Vagina (tissue), 2 donors: ENCODE measurements at places on chromosomes 13 and 19.
A peak's percentile ranks its signal among the peaks of the same experiment; 100 is the strongest.

DNA sequence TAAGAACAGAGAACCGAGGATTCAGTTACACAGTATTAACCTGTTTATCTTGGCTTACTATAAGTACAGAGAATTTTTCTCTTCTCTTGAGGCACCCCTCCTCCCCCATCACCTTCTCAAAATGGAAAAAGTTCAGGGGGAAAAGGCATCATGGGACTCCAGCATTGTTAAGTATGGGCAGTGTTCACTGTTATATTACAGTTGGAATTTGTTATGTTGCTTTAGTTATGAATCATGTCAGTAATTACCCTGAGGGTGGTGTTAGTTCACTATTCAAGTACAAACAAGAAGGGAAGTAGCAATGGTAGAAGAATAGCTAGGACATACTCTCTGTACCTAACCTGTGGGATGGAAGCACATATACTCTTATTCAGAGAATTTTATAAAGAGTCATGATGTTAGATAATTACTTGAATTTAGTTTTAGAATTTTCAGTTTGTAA is 12.0 kb downstream of the LPAR6 start:
- H3K27me3 ChIP-seq, result no peaks in the 10 kb centered on the region
- no peak for DNase-seq
- no peaks in the 10 kb centered on the region for H3K36me3 ChIP-seq
- H3K4me1 ChIP-seq, result peaks cover 78% of the 10 kb centered on the region
- no peak overlapping the region for H3K4me3 ChIP-seq

GRCh38 chr19:313169-313987 is 22.2 kb upstream of the PLPP2 start:
- H3K4me3 ChIP-seq, result no peak overlapping the region
- no peaks in the 10 kb centered on the region for H3K36me3 ChIP-seq
- H3K27ac ChIP-seq, result no peak overlapping the region
- H3K27me3 ChIP-seq, result no peaks in the 10 kb centered on the region
- DNase-seq, result no peak
- H3K4me1 ChIP-seq, result no peaks in the 10 kb centered on the region

GRCh38 chr13:25200783-25201182 is 28.7 kb upstream of the AMER2 start:
- no peak for DNase-seq
- no peak overlapping the region for H3K27ac ChIP-seq
- no peaks in the 10 kb centered on the region for H3K36me3 ChIP-seq
- H3K27me3 ChIP-seq, result no peaks in the 10 kb centered on the region

- H3K27me3 ChIP-seq, result no peaks in the 10 kb centered on the region
- H3K27ac ChIP-seq, result no peak overlapping the region
- H3K4me1 ChIP-seq, result peaks cover 10% of the 10 kb centered on the region
- H3K36me3 ChIP-seq, result no peaks in the 10 kb centered on the region
- H3K4me3 ChIP-seq, result no peak overlapping the region
- DNase-seq, result no peak
Measured at GRCh38 chr19:45955905-45956608, 17.6 kb downstream of the NOVA2 start.

- H3K27me3 ChIP-seq, result no peaks in the 10 kb centered on the region
Measured at GRCh38 chr13:43095771-43096719, 72.7 kb downstream of the DNAJC15 start.

DNA sequence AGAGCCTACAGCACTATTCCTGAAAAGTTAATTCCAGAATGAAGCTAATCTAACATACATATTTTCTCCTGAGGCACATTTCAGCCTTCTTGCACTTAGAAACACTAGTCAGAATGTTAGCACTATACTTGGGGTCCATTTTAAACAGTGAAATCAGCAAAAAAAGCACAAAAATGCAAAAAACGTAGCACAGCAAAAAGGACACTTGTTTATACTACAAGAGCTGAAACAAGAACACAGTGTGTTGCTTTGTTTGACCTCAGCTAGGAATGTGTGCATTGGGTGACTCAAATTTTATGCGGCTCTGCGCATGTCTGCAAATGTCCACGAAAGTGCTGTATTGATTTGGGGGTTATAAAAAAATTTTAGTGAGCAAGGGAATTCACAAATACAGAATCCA is 226.2 kb downstream of the KCNRG start:
- DNase-seq, result no peak
- no peak overlapping the region for H3K4me3 ChIP-seq
- H3K4me1 ChIP-seq, result peaks cover 18% of the 10 kb centered on the region
- no peak overlapping the region for H3K27ac ChIP-seq
- no peaks in the 10 kb centered on the region for H3K27me3 ChIP-seq

DNA sequence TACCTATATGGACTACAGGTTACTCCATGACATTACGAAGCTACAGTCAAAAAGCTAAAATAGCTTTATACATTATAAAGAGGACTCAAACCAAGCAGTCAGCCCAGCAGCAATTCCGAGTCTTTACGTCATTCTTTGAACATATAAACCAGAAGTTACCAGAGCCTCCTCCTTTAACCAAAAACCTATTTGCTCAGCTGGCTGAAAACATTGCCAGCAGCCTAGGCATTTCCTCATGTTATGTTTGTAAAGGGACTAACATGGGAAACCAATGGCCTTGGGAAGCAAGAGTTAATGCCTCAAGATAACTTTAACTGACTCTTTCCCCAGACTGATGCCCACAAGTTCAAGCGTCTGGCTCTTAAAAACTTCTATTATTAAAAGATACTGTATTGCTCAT is 104.1 kb upstream of the ZNF492 start:
- H3K27me3 ChIP-seq, result no peaks in the 10 kb centered on the region
- DNase-seq, result no peak
- peaks cover 13% of the 10 kb centered on the region for H3K4me1 ChIP-seq

DNA sequence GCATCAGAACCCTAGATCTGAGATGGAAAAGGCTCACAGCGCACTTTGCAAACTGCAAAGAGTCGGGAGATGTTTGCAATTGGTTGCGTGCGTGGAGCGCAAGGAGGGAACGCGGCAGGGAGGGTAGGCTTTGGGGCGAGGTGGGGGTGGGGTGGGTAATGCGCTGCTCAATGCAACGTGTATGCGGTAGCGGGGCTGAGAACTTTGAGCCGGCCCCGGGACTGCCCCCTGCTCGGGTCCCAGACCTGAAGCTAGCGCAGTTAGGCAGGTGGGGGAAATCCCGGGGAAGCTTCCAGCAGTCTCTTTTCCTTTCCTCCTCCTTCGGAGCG is 971 bp downstream of the FOSB start:
- H3K36me3 ChIP-seq, result no peaks in the 10 kb centered on the region
- H3K27ac ChIP-seq, result peak overlapping the region; percentile 96
- peak overlapping the region; percentile 67 for H3K4me3 ChIP-seq
- H3K27me3 ChIP-seq, result no peaks in the 10 kb centered on the region
- H3K4me1 ChIP-seq, result peaks cover 25% of the 10 kb centered on the region
- DNase-seq, result no peak

DNA sequence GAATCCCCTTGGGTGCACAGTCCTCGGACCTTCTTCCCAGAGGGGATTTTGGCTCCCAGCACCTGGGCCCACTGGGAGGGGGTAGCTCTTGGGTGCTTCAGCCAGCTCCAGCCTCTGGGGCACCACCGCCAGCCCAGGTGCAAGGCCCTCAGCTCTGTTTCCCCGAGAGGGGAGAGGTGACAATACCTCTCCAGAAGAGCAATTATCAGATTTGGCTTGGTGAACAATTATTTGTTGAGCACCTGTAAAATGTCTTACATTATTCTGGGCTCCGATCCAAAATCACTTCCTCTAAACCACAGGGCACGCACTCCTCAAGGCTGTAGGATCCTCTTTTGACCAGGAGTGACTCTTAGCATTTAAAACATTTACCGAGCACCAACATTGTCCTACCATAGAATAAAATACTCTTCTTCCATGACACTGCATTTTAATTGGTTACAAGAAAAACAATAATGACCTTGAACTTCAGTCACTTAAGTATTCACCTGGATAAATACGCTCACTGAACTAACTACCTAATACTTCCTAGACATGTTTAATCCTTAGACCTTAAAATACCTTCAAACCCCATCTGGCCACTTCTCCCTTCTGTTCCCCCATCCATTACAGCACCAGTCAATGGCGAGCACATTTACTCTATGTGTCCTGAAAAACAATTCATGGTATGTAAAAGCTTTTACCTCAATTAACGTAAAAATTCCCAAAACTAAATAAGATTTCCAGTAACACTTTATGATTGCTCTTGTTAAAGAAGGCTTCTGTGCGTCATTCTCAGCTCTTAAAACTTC is 54.8 kb downstream of the ABCC4 start:
- no peaks in the 10 kb centered on the region for H3K36me3 ChIP-seq
- no peak overlapping the region for H3K4me3 ChIP-seq
- no peak overlapping the region for H3K27ac ChIP-seq
- H3K27me3 ChIP-seq, result no peaks in the 10 kb centered on the region
- DNase-seq, result no peak

GRCh38 chr13:102555914-102556553 is 40.8 kb upstream of the TPP2 start:
- H3K36me3 ChIP-seq, result no peaks in the 10 kb centered on the region
- no peaks in the 10 kb centered on the region for H3K4me1 ChIP-seq
- H3K4me3 ChIP-seq, result no peak overlapping the region

GRCh38 chr13:60148918-60149317 is 14.8 kb downstream of the DIAPH3 start:
- H3K27me3 ChIP-seq, result no peaks in the 10 kb centered on the region
- no peak overlapping the region for H3K4me3 ChIP-seq
- no peak for DNase-seq
- H3K4me1 ChIP-seq, result no peaks in the 10 kb centered on the region

DNA sequence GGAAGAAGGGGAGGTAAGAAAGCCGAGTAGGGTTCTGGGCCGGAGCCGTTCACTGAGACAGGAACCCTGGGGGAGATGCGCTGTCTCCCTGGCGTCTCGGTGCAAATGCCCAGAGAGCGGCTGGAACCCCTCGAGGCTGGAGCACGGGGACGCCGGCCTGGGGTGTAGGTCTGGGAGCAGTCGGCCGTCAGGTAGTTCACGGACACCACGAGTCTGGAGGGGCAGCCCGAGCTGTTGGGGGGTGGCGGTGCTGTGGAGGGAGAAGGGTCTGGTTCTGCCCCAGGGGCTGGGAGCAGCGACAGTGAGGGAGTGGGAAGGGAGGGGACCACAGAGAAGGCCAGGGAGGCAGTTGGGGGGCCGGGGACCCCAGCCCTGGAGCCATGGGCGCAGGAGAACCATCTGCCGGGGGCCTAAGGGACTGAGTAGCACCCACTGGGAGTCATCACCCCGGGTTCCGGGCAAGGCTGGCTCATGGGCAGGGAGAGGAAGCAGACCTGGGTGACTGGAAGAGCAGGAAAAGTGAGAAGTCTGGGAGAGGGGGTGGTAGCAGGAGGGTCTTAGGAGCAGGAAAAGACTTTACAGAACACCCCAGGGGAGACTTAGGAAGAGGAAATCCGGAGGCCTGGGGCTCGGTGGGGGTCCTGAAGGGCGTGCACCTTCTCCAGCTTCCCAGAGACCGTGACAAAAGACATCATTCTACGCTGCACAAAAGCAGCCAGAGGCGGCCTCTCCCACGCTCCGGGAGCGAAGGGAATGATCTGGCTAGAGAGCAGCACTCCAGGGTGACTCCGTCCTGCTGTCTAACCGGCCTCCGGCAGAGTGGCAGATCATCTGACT is 173.1 kb upstream of the SOX1 start:
- no peak overlapping the region for H3K27ac ChIP-seq
- H3K4me1 ChIP-seq, result no peaks in the 10 kb centered on the region
- DNase-seq, result peak; percentile 65
- no peaks in the 10 kb centered on the region for H3K36me3 ChIP-seq

GRCh38 chr19:56193981-56194640 is 3.5 kb downstream of the ZSCAN5B start:
- no peak overlapping the region for H3K27ac ChIP-seq
- no peak overlapping the region for H3K4me3 ChIP-seq
- H3K4me1 ChIP-seq, result no peaks in the 10 kb centered on the region
- H3K36me3 ChIP-seq, result no peaks in the 10 kb centered on the region

- no peak overlapping the region for H3K4me3 ChIP-seq
- peak overlapping the region; percentile 63 for H3K27ac ChIP-seq
- peaks cover 19% of the 10 kb centered on the region for H3K4me1 ChIP-seq
- H3K36me3 ChIP-seq, result no peaks in the 10 kb centered on the region
Measured at GRCh38 chr13:35720690-35721554, 244.4 kb upstream of the MAB21L1 start.

DNA sequence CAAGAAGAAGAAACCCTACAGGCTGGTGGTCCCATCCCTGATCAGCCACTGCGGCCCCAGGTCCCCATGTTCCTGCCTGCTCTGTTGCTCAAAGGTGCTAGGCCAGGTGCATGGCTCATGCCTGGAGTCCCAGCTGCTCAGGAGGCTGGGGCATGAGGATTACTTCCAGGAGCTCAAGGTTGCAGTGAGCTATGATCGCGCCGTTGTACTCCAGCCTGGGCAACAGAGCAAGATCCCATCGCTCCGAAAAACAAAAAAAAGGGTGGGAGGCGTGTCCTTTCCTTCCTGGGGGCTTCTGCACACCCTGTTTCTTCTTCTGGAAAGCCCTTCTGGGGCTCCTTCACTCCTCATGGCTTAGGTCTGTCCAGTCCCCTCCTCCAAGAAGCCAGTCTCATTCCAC is 11.9 kb upstream of the TINCR start:
- no peaks in the 10 kb centered on the region for H3K27me3 ChIP-seq
- no peak overlapping the region for H3K4me3 ChIP-seq
- H3K36me3 ChIP-seq, result no peaks in the 10 kb centered on the region
- H3K27ac ChIP-seq, result no peak overlapping the region
- no peak for DNase-seq

- H3K4me3 ChIP-seq, result no peak overlapping the region
- DNase-seq, result no peak
- H3K27ac ChIP-seq, result no peak overlapping the region
- H3K36me3 ChIP-seq, result peaks cover 5% of the 10 kb centered on the region
- no peaks in the 10 kb centered on the region for H3K27me3 ChIP-seq
- peaks cover 74% of the 10 kb centered on the region for H3K4me1 ChIP-seq
Measured at GRCh38 chr19:17307876-17308377, 1.4 kb upstream of the DDA1 start.

- no peaks in the 10 kb centered on the region for H3K27me3 ChIP-seq
- peak overlapping the region; percentile 24 for H3K4me3 ChIP-seq
- H3K27ac ChIP-seq, result peak overlapping the region; percentile 50
- H3K36me3 ChIP-seq, result peaks cover 4% of the 10 kb centered on the region
Measured at GRCh38 chr13:98537306-98537705, 39.6 kb downstream of the STK24 start.

DNA sequence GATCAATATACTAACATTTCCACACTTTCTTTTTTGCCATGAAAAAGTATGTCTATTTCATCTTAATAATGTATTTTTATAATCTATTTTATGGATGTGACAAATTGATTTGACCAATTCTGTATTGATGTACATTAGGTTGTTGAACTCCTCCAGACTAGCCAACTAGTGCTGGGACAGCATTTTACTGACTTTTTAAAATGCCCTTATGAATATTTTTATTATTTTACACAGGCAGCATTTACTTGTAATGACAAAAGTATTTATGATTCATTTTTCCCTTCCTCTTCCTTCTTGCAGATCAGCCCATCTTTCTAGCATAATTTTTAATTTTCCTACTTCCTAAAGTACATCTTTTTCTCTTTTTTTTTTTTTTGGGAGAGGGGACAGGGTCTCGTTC is 918 bp upstream of the FUZ start:
- H3K4me3 ChIP-seq, result peak overlapping the region; percentile 65
- peak overlapping the region; percentile 86 for H3K27ac ChIP-seq
- no peaks in the 10 kb centered on the region for H3K27me3 ChIP-seq

- no peaks in the 10 kb centered on the region for H3K36me3 ChIP-seq
- no peak overlapping the region for H3K4me3 ChIP-seq
- H3K4me1 ChIP-seq, result no peaks in the 10 kb centered on the region
- no peak for DNase-seq
- H3K27ac ChIP-seq, result no peak overlapping the region
Measured at GRCh38 chr13:79451500-79451962, 29.4 kb upstream of the NDFIP2 start.

- no peak overlapping the region for H3K4me3 ChIP-seq
- no peaks in the 10 kb centered on the region for H3K27me3 ChIP-seq
- H3K27ac ChIP-seq, result no peak overlapping the region
Measured at GRCh38 chr13:51643882-51644281, 59.6 kb downstream of the WDFY2 start.

- no peak for DNase-seq
- no peak overlapping the region for H3K4me3 ChIP-seq
- no peak overlapping the region for H3K27ac ChIP-seq
- H3K27me3 ChIP-seq, result no peaks in the 10 kb centered on the region
Measured at GRCh38 chr13:33089311-33089710, 73.1 kb downstream of the KL start.
